H1 (cell line): ENCODE measurements at places on chromosomes 13 and 19. TPM values are rescaled to one million over a fixed set of nuclear protein-coding genes. Genes with fewer than 3 reads are reported as not detected.

CNFN gene
- 8.9 and 12.6 TPM in 2 replicates for total RNA-seq

NMRK2 gene
- 86.2 and 87.4 TPM in 2 replicates for total RNA-seq

NKPD1 gene
- total RNA-seq: 0.38 and 0.39 TPM in 2 replicates

DNA sequence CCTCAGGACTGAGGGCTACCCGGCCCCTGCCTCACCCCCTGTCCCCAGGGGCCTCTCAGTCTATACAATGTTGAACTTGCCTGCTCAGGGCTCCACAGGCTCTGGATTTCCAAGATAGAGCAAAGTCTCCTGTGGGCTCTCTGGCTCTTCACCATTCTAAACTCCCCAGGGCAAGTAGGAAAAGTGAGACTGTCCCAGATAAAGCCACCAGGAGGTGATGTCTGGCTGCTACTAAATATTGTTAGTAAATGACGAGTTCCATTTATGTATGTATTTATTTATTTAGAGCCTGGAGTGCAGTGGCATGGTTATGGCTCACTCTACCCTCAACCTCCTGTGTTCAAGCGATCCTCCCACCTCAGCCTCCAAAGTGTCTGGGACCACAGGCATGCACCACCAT lies 73.6 kb upstream of the SIAH3 start:
- no peak for DNase-seq

- DNase-seq: no peak
These were observed 69.8 kb downstream of the KDM4B start for GRCh38 chr19:5038631-5039271.

- DNase-seq: peak; percentile 54
These were observed 3.7 kb upstream of the SIN3B start for GRCh38 chr19:16825312-16826052.

- no peak for DNase-seq
These were observed 27.8 kb downstream of the KDM4B start for GRCh38 chr19:4996701-4997100.

DNA sequence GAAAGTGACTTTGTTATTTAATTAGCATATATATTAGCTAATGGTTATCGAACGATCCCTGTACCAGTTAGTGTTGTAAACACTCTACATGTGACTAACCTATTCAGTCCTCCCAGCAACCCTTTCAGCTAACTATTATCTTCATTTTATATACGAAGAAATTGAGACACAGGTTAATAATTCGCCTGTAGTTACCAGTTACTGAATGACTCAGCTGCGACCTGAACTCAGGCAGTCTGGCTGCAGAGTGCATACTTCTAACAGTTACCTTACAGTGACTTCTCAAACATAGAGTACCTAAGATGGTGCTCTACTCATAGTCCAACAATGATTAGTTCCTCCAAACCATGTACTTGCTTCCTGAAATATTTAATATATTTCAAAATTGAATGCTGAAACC lies 117.7 kb downstream of the FNDC3A start:
- no peak for DNase-seq
